ENCODE measurements at places on chromosomes 13 and 19.

GRCh38 chr19:42248270-42249148, 6.1 kb upstream of the GSK3A start:
- DNase-seq, result no peak

GRCh38 chr19:46646402-46646801, 10.4 kb upstream of the GNG8 start:
- DNase-seq, result no peak

DNA sequence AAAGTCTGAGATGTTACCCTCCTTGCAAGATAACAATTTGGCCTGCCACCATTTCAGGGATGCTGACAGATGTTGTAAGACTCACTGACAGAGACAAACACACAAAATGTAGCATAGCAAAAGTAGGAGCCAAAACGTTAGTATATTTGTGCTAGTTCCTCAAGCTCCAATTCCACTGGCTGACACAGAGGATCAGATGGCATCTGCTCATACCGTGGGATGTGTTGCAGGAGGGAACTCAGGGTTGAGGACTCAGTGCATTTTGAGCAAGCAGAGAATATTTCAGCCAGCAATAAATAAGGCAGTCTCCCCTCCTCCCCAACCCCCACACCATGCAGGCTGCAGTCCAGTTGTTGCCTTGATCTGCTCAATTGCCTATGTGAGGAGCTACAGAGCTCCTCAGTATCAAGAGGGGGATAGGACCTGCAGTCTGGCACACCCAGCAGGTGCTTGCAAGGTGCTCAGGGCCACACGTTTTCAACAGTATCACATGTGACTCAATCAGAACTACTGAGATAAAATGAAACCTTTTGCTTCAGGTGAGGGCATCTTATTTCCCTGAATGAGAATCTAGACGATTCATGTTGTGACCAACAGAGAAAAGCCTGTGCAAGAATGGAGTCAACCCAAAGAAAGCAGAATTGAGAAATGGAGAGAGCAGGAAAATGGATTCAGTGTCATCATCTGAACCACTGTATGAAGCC, 23.6 kb upstream of the LRCH1 start:
- DNase-seq, result no peak

DNA sequence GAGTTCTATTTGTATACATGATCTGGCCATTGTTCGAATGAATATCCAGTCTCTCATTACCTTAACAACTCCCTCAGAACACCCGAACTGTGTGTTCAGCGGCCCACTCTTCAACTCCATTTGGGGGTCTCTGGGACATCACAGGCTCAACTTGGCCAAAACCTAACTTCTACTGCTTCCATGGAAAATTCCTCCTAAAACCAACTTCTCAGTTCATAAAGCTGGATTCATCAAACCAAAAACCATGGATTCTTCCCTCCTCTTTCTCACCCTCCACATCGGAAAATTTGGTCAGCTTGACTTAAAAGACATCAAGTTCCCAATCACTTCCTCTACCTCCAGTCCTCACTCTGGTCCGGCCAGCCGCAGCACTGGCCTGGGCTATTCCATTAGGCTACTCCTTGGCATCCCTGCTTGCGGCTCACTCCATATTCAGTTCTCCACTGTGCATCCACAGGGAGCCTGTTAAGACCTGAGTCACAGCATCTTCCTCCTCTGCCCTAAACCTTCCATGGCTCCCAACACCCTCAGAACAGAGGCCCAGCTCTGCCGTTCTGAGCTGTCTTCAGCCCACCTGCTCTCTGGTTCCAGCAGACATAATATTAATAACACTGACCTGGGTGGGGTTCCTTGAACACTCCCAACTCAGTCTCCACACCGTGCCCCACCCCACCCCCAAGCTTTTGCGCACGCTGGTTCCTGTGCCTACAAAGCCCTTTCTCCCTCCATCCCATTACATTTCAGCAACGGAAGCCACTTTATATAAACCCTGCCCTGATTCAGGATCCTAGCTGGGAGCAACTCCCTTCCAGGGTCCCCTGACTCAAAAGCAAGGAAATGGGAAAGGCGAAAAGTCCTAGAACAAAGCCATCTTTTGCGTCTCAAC, 1.1 kb downstream of the ZNF792 start:
- no peak for DNase-seq

DNA sequence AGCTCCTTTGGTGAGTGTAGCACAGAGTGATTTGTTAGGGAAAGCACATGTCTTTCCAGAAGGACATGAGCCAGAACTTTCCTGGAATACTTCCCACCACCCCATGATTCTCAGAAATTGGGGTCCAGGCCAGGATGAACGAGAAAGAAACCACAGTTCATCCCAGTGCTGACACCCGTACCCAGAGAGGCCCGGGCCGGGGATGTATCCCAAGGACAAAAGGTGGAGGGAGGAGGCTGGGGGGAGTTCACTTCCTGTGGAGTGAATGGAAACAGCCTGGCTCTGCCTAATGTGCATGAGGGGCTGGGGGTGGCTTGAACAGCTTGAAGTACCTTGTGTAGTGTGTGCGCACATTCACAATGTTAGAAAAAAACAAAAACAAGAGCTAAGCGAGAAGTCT, 47.5 kb downstream of the CDADC1 start:
- no peak for DNase-seq

DNA sequence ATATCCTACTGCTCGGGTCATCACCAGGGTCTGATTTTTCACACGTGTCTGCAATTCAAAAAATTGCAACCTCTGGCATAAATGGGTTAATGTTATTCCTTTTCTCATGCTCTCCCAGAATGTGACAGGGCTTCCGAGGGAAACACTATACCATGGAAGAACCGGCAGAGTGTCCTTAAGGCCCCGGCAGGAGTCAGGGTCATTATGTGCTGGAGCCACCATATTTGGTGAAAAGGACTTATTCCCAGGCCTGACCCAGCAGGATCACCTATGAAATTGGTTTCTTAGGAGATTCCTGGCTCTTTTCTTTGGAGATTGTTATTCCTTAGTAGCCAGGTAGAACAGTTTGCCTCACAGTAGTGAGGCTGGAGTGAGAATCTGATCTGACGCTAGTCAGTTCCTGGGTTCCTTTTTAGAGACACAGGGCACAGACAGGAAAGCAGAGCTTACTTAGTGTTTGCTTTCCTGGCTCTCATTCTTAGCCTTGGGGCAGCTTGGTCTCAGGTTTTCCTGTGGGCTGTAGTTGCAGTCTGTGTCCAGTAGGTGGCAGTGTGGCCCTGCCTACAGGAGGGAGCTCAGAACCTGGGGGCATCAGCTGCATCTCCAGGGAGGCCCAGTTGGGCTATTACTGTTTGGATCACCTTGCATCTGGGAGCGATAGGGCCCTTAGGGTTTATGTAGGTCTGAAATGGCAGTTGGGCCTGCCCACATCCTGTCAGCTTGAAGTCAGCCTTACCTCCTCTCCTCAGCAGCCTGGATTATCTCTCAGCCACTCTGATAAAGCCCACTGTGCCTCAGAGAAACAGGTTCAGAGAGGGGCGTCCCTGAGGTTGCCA, 12.4 kb downstream of the SNRNP70 start:
- peak; percentile 79 for DNase-seq

DNA sequence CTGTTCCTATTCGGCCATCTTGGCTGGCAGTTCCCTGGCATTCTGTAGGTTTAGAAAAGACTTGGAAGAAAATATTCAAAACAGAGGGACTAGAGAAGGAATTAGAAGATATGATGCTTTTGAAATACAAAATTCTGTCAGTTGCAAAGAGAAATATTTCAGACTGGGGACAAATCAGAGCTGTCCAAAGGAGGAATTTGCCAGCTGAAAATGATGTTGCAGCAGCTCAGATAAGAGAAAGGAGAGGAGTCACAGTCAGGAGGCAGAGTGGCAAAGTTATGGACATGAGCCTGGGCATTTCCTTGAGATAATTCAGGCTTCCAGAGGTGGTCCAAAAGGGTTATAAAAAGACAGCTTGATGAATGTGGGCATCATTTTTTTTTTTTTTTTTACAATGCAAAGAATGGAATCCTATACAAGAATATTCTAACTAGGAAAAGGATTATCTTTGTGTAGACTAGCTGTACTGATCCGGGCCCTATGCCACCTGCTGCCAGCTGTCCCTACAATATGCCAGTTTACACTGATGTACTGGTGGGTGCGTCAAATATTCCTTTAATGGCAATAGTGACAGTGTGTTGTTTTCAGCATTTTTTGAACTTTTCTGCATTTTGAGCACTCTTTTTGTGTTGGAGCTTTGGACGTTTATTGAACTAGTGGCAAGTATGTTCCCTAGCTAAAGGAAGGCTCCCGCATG, 31.8 kb upstream of the CBY2 start:
- DNase-seq, result no peak

DNA sequence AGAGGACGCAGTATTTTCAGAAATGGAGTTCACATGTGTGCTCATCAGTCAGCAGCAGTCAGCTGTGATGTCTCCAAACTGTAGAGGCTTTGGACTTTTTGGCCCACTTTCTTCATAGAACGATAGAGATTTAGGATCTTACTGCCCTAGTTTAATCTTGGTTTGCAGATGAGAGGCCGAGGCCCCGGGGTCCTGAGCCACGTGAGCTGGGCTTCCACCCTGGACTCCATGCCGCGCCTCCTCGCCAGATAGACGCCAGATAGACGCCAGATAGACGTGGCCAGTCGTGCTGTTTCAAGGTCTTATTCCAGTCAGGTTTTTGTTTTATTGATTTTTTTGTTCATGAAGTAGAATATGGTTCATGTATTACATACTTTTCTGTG, 11.7 kb upstream of the MCF2L start:
- no peak for DNase-seq

DNA sequence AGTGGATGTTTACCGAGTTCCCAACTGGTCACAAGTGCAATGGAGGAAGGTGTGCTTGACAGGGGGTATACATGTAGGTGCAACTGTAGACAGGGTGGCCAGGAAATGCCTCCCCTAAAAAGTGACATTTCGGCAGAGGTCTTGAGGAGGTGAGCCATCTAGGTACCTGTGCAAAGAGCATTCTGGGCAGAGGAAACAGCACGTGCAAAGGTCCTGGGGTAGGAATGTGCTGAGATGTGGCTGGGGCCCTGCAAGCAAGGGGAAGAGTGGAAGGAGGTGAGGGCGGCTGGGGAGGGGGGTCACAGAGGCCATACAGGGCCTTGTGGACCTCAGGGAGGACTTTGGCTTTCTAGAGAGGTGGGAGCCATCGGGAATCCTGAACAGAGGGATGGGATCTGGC, 8.1 kb downstream of the ADGRL1 start:
- no peak for DNase-seq

DNA sequence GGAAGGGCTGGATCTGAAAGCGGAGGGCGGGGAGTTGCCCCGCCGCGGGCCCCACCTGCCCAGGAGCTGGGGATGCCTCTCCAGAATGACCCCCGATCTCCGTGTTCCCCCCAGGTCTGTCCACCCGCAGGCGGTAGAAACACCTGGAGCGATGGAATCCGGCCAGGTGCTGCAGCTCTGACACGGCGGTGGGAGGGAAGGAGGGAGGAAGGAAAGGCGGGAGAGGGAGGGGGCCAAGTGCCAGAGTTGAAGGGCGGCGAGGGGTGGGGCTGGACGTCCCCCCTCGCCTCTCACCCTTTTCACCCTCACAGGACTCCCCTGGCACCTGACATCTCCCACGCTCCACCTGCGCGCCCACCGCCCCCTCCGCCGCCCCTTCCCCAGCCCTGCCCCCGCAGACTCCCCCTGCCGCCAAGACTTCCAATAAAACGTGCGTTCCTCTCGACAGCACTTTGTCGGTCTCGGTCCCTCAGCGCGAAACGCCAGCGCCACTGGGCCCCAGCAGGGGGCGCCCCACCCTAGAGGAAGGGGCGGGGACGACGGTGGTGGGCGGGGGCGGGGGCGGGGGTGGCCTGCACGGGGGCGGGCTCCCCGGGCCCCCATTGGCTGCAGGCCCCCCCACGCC, 337 bp upstream of the FXYD7 start:
- DNase-seq, result no peak

- DNase-seq, result no peak
These were observed 9.2 kb upstream of the ZNF627 start for GRCh38 chr19:11587975-11588631.
